Left ventricle myocardium inferior (tissue), 1 donor: ENCODE measurements at places on chromosomes 13 and 19.

DNA sequence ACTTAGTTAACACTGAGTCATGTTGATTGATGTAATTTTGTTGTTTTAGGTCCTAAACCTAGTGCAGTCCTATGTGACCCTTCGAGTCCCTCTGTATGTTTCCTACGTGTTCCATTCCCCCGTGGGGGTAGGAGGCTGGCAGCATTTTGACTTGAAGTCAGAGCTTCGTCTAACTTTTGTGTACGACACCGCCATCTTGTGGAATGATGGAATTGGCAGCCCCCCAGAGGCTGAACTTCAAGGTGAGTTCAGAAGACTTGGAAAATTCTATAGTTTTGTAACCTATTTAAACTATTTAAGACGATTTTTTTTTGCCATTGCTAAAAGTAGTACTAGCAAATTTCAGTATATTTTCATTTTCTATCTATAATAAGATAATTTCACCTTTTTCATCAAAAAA lies 117.9 kb downstream of the STOML3 start:
- no peak for DNase-seq

GRCh38 chr19:48530066-48530720 lies 18.6 kb upstream of the LMTK3 start:
- DNase-seq = no peak

DNA sequence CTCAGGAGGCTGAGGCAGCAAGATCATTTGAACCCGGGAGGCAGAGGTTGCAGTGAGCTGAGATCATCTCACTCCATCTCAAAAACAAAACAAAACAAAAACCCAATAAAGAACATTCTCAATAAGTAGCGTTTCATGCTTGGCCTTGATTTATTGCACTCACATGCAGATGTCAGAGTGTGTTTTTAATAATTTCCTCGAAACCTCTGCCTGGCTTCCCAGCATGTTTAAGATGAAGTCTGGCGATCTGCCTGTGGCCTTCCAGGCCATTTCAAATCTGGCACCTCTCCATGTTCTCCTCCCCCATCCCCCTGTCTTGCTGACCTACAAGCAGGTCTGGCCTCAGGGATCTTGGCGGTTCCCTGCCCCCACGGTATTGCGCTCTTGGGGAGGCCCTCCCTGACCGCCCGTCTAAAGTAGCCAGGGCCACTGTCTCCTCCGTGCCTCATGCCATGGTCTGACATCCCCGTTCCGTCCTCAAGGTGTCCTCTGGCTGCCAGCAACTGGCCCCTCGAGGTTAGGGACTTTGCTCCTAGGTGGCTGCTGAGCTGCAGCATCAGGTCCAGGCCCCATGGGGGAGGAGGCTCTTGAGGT lies 1.6 kb downstream of the WDR88 start:
- no peak for DNase-seq

GRCh38 chr19:45448887-45449299 lies 18.9 kb upstream of the FOSB start:
- DNase-seq = no peak

- DNase-seq = no peak
Measured at GRCh38 chr13:99690426-99691174, 189.3 kb downstream of the TM9SF2 start.

- no peak for DNase-seq
Measured at GRCh38 chr19:2309734-2310362, 1.9 kb upstream of the LINGO3 start.

DNA sequence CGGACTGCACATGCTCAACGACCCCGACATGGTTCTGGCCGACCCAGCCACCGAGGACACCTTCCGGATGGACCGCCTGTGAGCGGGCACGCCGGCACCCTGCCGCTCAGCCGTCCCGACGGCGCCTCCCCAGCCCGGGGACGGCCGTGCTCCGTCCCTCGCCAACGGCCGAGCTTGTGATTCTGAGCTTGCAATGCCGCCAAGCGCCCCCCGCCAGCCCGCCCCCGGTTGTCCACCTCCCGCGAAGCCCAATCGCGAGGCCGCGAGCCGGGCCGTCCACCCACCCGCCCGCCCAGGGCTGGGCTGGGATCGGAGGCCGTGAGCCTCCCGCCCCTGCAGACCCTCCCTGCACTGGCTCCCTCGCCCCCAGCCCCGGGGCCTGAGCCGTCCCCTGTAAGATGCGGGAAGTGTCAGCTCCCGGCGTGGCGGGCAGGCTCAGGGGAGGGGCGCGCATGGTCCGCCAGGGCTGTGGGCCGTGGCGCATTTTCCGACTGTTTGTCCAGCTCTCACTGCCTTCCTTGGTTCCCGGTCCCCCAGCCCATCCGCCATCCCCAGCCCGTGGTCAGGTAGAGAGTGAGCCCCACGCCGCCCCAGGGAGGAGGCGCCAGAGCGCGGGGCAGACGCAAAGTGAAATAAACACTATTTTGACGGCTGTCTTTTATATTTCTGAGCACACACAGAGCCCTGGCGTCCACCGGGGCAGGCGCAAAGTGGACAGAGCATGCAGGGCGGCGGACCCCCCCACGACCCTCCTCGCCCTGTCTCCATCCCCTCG lies 13.6 kb downstream of the COMP start:
- DNase-seq = no peak

DNA sequence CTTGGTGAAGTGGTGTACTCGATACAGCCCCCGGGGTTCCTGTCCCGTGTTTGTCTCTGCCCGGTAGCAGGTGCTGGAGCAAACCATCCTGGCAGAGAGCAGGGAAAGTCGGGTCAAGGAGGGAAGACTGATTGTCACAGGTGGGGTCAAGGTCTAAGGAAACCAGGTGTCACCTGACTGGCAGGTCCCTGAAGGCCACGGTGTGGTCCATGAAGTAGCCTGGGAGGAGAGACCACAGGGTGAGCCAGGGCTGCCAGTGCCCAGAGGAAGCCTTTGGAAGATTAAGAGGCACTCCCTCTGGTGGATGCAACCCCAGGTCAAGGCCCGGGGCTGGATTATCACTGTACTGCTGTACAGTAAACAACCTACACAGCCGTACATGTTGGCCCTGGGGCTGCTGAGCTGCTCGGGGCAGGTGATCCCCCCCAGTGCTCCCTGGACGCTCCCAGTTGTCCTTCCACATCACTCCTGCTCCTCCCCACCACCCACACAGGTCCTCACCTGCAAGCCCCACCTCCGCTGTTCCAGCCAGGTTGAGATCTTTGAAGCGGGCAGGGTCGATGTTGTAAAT lies 6.0 kb upstream of the CCER2 start:
- no peak for DNase-seq

- peak; percentile 69 for DNase-seq
Measured at GRCh38 chr19:46784262-46785053, 3.9 kb downstream of the SLC1A5 start.

DNA sequence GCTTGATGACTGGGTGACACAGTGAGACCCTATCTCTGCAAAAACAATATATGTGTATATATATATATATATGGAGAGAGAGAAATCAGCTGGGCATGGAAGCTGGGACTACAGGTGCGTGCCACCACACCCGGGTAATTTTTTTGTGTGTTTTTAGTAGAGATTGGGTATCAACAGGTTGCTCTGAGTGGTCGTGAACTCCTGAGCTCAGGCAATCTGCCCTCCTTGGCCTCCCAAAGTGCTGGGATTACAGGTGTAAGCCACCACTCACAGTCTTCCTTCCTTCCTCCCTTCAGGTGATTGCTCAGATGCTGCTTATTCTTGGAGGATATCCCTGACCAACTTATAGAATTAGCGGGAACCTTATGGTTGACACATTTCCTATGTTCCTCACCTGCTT lies 41.9 kb downstream of the ERICH4 start:
- DNase-seq = no peak

DNA sequence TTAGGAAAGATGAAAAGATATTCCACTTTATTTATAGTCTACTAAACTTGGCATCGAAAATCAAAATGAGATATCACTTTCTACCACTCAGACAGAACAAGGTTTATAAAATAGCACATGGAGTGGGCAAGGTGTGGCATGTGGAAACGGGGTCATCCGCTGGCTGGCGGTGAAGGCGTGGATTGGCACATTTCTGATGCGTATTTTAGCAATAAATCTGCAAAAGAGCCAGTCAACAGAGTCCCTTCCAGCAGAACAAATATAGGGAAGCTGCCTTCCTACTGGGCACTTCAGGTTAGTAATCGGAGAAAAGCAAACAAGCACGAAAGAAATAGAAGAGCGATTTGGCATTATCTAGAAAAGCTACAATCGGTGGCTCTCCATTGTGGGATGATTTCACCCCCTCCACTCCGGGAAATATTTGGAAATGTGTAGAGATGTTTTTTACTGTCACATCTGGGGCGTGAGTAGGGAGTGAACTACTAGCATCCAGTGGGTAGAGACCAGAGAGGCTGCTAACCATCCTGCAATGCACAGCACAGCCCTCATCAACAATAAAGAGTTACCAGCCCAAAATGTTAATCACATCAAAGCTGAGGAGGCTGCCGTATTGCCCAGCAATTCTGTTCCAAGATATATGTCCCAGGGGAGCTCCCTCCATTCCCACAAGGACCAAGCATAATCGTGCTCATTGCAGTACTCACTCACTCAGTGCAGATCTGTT lies 116.1 kb upstream of the PEG3 start:
- DNase-seq = no peak

DNA sequence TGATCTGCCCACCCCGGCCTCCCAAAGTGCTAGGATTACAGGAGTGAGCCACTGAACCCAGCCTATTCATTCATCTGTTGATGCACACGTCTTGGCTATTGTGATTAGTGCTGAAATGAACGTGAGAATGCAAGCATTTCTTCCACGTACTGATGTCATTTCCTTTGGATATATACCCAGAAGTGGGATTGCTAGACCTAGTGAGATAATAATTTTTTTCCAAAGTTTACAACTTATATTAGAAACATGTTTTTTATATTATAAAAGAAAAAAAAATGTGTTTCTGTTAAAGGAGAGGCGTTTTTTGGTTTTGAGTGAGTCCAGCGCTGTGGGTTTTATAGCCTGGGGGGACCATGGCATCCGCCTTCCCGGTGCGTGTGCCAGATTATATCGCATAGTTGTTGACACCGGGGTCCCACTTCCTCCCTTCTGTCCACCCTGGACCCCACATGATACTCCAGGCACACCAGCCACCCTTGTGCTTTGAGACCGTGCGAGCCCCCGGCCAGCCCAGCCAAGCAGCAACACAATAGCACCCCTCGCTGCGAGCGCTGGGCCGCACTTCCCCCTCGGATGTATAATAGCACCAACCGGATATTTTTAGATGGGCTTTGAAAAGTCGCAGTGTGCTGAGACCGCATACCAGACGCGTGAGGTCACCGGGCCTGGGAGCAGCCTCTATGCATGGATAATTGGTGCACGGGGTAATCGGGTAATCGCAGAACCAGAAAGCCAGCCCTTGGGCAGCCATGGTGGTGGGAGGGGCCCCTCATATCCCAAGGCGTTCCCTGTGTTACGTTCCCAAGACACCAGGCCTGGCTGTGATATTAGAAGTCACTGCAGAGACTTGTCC lies 59.6 kb downstream of the MYO9B start:
- DNase-seq = peak; percentile 94

DNA sequence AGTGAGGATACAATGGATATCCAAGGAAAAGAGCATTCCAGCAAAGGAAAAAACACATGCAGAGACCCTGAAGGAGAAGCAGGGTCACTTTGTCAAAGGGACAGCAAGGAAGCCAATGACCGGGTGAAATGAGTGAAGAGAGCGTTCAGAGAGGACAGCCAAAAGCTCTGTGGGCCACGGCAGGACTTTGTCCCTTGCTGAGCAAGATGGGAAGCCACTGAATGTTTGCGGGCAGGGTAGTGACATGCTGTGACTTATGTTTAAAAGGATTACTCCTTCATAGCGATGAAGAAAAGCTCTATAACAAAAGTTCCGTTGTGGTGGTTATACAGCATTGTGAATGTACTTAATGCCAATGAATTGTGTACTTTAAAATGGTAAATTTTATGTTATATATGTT lies 16.5 kb downstream of the ZAR1L start:
- no peak for DNase-seq

DNA sequence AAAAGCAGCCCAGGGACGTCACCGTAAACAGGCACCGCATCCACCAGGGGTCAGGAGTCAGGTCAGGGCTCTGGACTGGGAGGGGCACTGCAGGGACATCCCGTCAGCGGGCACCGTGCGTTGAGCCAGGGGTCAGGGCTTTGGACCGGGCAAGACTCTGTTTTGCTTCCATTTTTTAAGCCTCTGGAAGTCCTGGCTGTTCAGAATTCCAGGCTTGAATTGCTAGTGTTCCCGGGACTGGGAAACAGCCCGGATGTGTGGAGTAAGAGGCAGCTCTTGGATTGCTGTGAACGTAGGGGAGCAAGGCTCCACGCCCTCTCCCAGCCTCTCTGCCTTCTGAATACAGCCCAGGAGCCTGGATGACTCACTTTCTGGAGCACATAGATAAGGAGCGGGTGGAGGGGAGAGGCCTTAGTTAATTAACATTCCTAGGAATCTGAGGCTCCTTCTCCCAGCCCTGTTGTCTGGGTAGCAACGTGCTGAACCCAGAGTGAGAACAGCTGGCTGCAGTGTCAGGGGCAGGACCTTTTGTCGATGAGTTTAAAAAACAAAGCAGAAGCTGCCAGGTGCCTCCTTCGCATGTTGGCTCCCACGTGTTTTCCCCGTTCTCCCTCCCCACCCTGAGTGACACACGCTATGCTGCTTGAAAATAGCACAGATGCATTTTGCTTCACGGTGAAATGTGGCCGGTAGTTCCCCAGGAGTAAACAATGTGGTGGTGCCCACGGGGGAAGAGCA lies 21.9 kb downstream of the ATP11A start:
- DNase-seq = peak; percentile 77

DNA sequence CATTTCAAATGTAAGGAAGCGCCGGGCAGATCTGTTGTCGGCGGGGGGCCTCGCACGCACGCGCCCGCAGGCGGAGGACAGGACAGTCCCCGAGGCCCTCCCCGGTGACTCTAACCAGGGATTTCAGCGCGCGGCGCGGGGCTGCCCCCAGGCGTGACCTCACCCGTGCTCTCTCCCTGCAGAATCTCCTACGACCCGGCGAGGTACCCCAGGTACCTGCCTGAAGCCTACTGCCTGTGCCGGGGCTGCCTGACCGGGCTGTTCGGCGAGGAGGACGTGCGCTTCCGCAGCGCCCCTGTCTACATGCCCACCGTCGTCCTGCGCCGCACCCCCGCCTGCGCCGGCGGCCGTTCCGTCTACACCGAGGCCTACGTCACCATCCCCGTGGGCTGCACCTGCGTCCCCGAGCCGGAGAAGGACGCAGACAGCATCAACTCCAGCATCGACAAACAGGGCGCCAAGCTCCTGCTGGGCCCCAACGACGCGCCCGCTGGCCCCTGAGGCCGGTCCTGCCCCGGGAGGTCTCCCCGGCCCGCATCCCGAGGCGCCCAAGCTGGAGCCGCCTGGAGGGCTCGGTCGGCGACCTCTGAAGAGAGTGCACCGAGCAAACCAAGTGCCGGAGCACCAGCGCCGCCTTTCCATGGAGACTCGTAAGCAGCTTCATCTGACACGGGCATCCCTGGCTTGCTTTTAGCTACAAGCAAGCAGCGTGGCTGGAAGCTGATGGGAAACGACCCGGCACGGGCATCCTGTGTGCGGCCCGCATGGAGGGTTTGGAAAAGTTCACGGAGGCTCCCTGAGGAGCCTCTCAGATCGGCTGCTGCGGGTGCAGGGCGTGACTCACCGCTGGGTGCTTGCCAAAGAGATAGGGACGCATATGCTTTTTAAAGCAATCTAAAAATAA lies 18.2 kb downstream of the IL17D start:
- peak; percentile 55 for DNase-seq
